Inflammatory macrophage (primary cell): ENCODE measurements at places on chromosomes 6 and 20.

- DNase-seq, result peak; percentile 55
Measured at GRCh38 chr6:134287859-134288537, 29.9 kb downstream of the SGK1 start.

- no peak for DNase-seq
Measured at GRCh38 chr6:4640139-4640538, 136.1 kb upstream of the CDYL start.

- no peak for DNase-seq
Measured at GRCh38 chr6:83218646-83219045, 25.5 kb downstream of the RWDD2A start.

DNA sequence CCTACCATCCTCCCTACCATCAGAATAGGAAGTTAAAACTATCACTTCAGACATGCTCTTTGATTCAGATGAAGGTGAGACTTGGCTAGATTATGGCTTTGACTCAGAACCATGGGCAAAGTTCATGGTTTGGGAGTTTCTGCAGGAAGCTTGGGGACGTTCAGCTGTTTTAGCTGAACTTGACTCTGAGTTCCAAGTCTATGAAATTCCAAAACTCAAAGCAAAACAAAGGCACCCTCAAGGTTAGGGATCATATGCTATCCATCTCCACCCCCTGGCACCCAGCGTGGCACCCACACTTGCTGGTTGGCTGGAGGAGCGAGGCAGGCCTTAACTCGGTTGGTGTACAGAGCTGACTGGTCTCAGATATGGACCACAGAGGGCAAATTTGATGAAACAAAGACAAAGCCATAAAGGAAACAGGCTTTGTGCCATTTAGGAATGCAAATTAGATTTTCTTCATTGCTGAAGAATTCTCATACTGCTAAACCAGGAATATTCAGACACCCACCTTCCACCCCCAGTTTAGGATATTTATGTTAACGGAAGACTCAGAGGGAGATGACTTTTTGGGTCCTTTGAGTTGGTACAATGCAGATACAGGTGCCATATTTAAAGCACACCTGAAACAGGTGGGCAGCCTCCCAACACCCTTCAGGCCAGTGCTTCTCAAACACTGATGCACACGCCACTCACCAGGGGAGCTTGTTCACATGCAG, 88.4 kb upstream of the SLC22A16 start:
- DNase-seq, result no peak

GRCh38 chr6:154732538-154733182, 556 bp upstream of the SCAF8 start:
- DNase-seq, result peak; percentile 18

GRCh38 chr6:25576919-25577318, 75.1 kb upstream of the SCGN start:
- DNase-seq, result no peak

DNA sequence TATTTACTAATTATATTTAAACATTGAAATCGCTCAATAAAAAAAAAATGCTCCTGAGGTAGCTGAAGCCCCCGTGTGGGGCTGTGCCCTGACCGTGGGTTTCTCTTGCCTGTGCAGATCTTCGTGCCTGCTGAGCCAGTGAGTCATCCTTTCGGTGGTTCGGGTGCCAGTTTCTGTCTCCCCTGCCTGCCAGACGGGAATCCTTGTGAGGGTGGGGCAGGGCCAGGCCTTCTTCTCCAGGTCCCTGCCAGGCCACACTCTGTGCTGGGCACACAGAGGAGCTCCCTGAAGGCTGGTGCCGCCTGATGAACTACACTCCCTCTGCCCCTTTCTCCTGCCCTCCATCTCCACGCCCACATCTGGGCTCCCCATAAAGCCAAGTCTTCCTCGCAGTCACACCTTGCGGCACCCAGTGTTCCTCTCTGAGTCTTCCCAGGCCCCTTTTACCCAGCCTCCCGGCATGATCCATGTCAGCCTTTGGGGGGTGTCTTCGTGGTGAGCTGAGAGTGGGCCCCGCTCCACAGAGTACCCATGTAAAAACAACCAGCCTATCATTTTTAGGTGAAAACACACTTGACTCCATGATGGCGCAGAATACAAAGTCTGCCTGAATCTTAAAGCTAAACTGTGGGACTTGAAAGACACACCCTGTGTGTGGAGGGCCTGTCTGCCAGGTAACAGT, 19.3 kb downstream of the FGD2 start:
- no peak for DNase-seq

- DNase-seq, result no peak
Measured at GRCh38 chr20:9743871-9744270, 95.0 kb downstream of the PAK5 start.

DNA sequence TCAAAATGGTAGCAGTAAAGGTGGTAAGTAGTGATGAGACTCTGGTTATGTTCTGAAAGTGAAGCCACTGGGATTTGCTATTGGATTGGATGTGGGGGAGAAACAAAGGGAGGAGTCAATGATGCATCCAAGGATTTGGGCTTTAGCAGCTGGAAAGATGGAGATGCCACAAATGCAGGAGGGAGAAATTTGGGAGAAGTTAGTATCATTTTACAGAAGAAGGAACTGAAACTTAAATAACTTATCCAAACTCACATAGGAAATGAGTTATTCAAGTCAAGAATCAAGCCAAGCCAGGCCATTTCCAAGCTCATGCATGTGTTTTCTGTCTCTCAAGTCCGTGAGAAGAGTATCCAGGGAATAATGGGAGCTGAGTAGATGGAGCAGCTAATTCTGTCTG, 155.1 kb upstream of the TNFAIP3 start:
- DNase-seq, result no peak

DNA sequence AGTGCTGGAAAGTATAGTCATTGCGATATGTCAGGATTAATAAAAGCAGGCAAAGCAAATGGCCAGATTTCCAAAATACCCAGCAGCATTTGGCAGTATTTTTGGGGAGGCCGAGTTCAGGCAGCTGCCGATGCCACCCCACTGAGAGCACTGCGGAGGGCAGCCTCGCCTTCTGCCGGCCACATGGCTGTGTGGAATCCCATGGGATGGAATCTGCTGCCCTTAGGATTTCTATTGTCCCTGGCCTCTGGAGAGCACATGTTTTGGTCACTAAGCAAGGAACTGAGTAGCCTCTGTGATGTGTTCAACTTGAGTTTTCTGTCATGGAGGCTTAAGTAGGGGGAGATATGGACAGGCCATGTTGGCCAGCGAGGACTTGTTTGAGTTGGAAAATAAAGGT, 123.0 kb downstream of the FARS2 start:
- no peak for DNase-seq

DNA sequence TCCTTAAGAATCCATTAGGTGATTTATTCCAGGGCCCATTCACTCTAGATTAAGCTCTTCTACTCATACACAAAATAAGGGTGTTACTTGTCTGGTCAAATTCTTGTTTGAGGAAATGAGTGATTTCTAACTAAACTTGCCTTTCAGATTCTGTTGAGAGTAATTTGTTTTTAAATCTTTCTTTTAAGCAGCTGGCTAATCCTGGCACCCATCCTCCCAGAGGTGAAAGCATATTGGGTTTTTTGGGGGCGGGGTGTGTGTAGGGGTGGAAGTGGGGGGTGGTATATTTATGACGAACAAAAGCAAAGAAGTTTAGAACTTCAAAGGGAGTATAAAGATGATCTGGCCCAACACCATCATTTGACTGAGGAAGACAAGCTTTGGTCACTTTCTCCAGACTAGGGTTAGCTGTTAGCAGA, 94.7 kb downstream of the RTN4IP1 start:
- DNase-seq, result no peak

DNA sequence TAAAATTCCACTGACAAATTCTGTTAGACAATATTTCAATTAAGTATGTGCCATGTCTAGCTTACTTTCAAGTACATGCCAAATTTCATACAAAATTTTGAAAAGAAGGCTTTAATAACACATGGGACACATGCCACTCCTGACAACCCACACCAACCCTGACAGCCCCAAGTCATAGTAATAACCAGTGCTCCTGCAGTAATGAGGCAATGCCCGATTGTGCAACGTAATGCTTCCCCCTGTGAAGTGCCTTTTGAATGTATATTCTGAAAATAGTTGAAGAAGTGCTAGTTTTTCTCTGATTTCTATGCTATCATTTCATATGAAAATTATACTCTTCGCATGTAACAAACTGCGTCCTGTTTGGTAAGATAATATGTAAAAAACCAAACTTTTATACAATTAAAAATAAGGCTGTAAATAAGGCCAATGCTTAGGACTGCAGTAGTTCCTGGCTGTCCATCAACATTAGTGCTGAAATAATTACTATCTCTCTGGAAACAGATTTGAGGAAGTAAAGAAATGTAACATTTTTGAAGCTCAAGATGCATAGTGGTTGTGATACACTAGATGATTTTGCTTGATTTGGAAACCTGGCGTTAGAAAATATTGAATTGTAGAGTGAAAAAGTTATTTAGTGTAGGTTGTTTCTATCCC, 125.8 kb upstream of the BCLAF1 start:
- DNase-seq, result peak; percentile 91

DNA sequence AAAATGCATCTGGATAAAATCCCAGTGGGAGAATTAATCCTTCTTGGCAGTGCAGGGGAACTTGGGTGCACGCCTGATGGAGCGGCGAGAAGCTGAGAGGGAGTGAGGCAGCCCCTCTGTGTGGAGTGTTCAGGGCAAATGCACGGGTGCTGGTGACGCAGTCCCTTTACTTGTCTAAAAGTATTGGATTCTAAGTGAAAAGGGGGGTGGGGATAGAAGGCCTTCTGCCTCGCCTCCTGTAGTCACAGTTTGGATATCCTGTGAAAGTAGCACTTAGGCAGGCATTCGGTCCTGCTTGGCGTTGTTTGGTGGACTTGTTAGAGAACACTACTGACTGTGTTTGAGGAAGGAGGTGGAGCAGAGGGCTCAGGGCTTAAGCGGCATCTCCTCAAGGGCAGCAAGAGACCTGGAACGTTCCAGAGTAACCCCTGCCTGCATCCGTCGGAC, 39.3 kb downstream of the PHACTR3 start:
- no peak for DNase-seq

GRCh38 chr6:137708481-137708880, 158.6 kb upstream of the TNFAIP3 start:
- DNase-seq, result no peak

DNA sequence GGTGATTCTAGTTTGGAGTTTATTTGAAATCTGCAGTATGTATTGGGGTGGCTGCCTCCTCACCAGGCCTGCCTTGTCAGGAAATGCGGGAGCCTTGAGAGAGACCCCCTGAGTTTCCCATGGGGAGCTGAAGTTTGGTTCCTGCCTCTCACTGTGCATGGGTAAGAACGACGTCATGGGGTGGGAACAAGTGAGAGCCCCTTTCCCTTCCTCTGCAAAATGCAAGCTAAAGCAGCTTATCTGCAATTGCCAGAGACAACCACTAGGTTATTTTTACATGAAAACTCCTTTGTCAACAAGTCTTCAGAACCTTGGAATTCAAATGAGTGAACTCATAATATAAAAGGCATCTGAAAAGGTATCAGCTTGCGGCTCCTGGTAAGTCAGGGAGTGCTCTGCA, 58.4 kb downstream of the TMEM170B start:
- no peak for DNase-seq

GRCh38 chr6:37257320-37257633, 295 bp upstream of the TBC1D22B start:
- DNase-seq, result no peak

DNA sequence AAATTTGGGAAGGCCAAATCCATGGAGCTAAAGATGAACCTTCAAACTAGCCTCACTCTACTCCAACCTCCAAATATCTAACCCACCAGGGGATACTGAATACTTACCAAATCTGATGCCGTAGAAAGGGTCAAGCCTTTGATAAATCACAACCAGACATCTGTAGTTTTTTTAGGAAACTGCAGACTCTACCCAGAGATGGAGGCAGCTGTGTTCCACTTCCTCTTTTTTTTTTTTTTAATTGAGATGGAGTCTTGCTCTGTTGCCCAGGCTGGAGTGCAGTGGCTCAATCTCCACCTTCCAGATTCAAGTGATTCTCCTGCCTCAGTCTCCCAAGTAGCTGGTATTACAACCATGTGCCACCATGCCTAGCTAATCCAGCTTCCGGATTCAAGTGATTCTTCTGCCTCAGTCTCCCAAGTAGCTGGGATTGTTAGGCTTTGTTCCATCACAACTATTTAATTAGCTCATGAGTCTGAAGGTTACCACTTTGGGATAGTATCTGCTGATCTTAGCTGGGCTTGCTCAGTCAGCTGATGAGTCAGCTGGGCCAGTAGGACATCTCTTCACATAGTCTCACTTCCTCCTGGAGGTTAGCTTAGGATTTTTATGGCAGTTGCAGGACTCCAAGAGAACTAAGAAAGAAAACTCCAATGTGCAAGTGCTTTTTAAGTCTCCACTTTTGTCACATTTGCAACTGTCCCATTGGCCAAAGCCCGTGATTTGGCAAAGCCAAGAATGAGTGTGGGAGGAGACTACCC, 13.3 kb downstream of the FRK start:
- peak; percentile 53 for DNase-seq

DNA sequence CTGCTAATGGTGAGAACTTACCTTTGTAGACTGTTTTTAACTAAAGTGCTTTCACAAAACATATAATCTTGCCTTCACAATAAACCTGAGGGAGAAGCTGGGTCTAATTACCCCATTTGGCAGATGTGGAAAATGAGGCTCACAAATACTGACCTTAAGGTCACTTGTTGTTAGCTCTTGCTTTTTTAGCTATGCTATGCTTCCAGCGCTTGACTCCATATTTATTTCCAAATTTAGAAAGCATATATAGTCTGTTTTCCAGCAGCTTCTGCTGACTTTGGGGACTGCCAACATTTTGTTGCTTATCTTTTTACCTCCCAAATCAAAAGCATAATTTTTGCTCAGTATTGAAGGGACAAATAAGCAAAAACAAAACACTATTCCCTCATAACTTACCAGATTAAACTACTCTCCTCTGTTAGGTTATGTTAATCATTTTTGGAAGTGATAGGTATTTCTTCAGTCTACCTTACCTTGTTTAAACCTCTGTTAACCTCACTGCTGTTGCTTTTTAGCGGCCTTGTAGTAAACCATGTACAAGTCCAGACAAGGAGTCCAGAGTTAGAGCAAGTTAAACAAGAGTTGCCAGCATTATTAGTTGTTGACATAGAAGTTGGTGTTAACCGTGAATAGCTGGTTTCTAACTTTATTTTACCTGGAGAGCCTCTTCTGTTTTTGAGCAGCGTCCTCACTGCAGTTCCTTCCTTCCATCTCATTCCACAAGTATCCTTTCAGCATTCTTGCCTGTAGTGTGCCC, 4.9 kb upstream of the BTBD3 start:
- no peak for DNase-seq
